AG10803 (cell line): ENCODE measurements at places on chromosomes 13 and 19.

- DNase-seq, result no peak
Measured at GRCh38 chr19:42465827-42466280, 23.1 kb upstream of the CXCL17 start.

GRCh38 chr13:102878481-102878880 lies 32.6 kb downstream of the ERCC5 start:
- DNase-seq, result peak; percentile 76

DNA sequence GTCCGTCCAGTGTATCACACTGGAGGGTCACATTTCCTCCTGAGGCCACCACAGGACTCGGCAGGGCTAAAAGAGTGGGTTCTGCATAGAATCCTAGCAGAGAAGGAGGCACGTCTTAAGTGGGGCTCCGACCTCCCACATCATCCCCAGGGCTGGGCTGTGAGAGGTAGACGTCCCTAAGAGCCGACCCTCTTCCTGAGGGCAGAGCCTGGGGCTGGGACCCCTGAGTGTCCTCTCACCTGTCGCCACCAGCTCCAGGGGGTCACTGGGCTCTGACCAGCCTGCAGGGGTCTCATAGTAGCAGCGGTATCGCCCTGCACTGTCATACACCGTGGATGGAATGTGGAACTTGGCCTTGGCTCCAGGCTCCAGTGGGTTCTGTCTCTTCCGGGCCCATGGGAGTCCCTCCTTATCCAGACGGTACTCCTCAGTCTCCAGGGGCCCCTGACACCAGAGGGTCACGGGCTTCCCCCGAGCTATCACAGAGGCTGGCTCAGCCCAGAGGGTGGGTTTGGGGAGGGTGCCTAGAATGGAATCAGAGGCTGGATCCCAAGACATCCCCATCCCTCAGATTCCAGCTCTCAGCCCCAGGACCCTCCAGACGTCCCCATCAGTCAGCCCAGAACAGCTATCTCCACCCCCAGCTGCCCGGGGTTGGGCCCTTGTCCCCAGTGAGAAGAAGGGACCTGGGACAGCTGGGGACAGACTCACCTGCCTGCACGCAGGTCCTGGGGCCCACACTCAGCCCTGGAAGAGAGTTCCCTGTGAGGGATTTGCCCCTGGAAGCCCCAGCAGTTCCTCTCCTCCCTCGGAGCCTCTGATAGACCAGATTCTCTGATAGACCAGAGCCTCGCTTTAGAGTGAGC lies 590 bp downstream of the LILRB5 start:
- no peak for DNase-seq

- DNase-seq, result peak; percentile 72
Measured at GRCh38 chr19:14089662-14090508, 666 bp downstream of the SAMD1 start.

- DNase-seq, result peak; percentile 82
Measured at GRCh38 chr19:18401580-18402112, 4.2 kb upstream of the LRRC25 start.

DNA sequence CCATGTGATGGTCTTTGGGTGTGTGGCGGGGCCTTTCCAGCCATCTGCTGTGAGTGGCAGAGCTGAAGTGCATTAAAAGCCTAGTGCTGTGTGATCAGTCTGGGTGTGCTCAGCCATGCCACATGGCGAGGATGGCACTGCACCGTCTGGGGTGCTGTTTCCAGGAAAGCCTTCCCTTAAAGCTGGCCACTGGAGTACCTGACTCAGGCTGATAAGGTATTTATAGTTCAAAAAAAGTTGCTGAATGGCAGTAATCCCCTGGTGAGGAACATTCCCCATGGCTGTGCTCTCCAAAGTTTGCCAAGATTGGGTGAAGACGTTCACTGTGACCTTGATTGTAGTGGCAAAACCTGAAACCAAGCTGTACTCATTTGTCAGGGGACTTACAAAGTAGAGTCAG lies 6.0 kb downstream of the GPI start:
- no peak for DNase-seq

- no peak for DNase-seq
Measured at GRCh38 chr19:19077103-19077502, 13.3 kb downstream of the SLC25A42 start.

- DNase-seq, result no peak
Measured at GRCh38 chr13:106602178-106602577, 34.2 kb upstream of the ARGLU1 start.

- DNase-seq, result no peak
Measured at GRCh38 chr13:38914070-38914469, 76.6 kb downstream of the STOML3 start.

DNA sequence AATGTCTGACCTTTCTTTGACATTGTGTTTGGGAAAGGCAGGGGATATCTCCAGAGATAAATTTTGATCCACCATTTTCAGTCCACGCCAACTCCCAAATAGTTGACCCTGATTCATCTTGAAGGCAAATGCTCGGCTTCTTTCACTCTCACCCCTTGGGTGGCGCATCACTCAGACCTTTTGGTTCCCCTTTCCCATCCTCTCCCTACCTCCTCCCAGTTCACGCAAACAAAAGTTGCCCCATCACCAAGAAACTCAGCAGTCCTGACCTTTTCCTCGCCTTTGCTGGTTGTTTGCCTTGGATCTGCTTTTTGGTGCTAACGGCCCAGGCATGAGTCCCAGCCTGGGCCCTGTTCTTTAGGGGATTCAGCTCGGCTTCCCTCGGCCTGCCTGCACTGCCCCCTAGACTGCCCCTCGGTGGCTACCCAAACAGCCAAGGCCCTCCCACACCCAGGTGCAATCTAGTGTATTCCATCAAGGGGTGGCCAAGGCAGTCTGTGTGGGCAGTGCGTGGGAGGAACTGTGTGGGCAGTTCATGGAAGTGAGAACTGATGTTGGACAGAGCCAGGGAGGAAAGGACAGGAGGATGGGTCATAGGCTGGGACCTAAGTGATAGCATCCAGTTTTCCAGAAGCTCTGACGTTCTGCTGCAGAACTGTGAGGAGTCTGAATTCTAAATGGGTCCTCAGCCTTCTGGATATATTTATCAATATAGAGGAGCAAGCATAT lies 255.7 kb downstream of the DLEU7 start:
- no peak for DNase-seq

DNA sequence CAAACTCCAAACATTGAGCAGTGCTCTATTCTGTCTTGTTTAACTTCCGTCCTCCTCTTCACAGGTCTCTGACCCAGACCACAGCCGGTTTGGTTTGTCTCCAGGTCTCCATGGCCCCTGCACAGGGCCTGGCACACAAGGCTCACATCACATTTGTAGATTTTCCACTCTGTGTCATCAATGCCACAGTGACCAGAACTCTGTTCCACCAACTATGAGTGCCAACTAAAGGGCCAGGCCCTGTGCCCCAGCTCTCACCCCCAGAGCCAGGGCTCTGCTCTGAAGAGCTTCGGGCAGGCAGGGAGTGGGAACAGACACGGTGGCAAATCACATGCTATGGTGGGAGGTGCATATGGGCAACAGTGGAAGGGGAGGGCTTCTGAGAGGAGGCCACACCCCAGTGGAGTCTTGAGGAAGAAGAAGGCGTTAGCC lies 16.0 kb downstream of the SMG9 start:
- DNase-seq, result no peak

DNA sequence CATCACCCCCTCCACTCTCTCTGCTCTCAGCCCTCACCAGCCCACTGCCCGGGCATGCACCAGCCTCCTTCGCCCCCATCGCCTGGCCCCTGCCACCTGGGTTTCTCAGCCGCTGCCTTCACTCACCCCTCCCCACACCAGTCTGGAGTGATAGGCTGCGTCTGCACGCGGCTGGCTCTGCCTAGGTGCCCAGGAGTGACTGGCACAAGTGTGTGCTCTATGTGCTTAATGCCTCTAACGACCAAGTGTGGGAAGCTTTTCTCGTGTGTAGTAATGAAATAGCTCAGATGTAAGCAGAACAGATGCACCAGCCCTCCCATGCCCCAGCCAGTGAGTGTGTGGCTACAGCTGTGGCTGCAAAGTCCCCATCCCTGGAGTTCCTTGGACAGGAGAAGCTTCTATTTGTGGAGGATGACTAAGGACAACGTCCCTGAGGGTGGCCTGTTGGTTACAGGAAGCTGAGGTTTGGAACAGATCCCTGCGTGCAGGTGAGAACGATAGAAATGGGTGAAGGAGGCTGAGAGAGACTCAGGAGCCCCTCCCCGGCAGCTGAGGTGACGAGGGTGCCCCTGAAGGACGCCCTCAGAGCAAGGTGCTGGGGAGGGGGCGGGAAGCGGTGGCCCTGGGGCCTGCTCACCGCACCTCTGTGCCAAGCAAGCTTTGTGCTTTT lies 35.6 kb downstream of the ATP11A start:
- peak; percentile 6 for DNase-seq

DNA sequence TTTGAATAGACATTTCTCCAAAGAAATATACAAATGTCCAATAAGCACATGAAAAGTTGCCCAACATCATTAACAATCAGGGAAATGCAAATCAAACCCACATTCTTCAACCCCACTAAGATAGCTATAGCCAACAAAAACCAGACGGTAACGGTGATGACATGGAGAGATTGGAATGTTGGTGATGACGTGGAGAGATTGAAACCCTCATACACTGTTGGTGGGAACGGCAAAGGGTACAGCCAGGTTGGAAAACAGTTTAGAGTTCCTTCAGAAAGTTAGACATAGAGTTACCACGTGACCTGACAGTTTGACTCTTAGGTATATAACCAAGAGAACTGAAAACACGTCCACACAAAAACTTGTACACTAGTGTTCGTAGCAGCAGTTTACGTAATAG lies 48.1 kb downstream of the TNFRSF19 start:
- peak; percentile 94 for DNase-seq
